Cortex of kidney (tissue), 1 donor: ENCODE measurements at places on chromosomes 16 and 17.

GRCh38 chr17:27218719-27219488 lies 75.0 kb upstream of the WSB1 start:
- DNase-seq, result no peak

- DNase-seq, result no peak
Measured at GRCh38 chr16:70649300-70649699, 2.9 kb downstream of the IL34 start.

DNA sequence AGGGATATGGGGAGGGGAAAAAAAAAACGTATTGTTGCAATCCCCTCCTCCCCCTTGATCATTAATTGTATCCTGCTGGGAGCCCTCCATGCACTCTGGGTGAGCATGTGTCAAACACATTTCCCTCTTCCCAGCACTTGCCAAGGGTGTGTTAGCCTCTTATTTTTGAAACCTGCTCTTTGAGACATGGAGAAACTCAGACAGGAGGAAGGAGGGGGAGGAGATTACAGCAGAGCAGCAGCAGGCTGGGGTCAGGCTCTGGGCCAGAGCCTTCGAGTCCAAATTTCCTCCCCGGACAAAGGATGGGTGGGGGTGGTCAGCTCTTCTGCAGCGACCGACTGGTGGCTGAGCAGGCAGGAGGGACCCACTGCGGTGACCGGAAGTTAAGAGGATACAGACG lies 64.7 kb downstream of the SOX9 start:
- DNase-seq, result no peak

- DNase-seq, result no peak
Measured at GRCh38 chr16:4915226-4915761, 21.7 kb downstream of the PPL start.

GRCh38 chr17:929586-929985 lies 50.0 kb downstream of the NXN start:
- no peak for DNase-seq

DNA sequence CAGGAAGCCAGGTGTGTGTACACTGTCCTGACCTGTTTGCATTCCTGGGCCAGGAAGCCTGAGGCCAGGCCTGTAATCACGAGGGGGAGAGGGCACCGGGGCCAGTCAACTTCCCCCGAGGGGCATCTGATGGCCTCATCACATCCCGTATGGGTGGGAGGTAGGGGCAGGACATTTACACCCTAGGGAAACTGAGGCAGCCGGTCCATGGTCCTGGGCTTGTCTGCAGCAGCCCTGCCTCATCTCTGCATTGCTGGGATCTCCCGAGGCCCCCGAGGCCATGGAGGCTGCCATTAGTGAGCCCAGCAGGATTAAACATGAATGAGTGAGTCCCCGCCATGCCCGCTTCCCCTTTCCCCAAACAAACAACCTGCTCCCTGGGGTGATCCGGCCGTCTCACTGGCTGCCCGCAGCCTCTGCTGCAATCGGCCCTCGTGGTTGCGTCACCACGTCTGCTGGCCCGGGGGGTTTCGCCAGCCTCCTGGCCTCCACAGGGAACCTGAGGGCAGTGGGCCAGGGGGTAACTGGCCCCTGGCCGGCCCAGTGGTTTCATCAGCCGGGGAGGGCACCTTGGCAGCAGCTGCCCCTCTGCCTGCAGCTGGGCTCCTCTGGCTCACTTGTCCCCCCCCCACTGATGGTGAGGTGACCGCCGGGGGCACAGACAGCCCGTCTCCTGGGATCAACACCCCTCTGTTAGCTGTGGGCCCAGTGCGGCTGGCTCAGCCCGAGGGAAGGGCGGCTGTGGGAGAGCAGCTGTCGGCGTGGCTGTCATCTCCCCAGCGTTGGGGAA lies 88.3 kb upstream of the GSE1 start:
- DNase-seq, result no peak

- no peak for DNase-seq
Measured at GRCh38 chr17:57034807-57035754, 50.0 kb upstream of the AKAP1 start.

- DNase-seq, result no peak
Measured at GRCh38 chr16:2992383-2993081, 12.3 kb upstream of the PKMYT1 start.

DNA sequence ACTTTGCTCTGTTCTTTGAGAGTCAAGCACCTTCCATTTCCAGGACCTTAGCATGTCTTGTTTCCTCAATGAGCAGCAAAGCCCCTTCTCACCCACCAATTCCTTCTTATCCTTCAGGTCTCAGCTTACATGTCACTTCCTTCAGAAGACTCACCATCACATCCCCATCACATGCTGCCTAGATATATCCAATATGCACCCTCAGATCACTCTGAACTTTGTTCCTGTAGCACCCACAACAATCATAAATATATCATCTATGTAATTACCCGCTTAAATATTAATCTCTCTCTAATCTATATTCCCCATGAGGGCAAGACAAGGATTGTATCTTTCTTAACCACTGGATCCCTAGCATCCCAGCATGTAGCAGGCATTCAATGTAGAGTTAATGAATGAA lies 30.4 kb downstream of the KANSL1 start:
- DNase-seq, result no peak

DNA sequence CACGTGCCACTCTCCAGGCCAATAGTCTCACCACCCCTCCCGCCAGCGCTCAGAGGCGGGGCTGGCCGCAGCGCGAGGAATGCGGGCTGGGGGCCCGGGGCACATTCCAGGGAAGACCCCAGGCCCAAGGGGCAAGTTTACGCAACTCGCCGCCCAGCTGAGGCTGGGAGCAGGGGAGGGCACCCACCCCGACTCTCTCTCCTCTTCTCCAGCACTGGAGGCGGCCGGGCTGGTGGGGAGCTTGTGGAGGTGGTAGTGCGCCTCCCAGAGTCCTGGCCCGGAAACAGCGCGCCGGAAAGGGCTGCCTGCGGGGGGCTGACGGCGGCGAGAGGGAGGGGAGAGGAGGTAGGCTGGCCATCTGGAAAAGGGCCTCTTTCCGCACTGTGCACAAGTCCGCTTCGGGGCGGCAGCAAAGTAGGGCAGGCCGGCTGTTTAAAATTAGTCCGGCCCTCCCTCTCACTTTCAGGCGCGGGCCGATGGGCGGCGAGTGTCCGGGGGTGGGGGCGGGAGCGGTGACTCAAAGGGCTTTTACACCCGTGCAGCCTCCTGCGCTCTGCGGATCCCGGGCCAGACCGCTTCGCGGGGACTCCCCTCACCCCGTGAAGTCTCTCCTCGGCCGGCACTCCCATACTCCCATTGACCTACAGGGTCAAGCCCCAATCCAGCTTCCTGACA lies 1.1 kb downstream of the FHOD1 start:
- no peak for DNase-seq

- DNase-seq, result no peak
Measured at GRCh38 chr17:5299383-5299782, 17.3 kb downstream of the RABEP1 start.
